Stimulated activated CD4-positive, alpha-beta T cell treated with anti-CD3 and anti-CD28 coated beads, Interleukin-12 subunit alpha, Interleukin-12 subunit beta, amount 100 ng/mL, for 24 hours (primary cell): ENCODE measurements at places on chromosomes 11 and 22.

- DNase-seq = no peak
These were observed 137.5 kb upstream of the SYT13 start for GRCh38 chr11:45423475-45424120.

GRCh38 chr11:121864660-121865059, 251.4 kb downstream of the BLID start:
- no peak for DNase-seq

- no peak for DNase-seq
These were observed 5.5 kb downstream of the C11orf24 start for GRCh38 chr11:68266121-68266891.

GRCh38 chr22:40855979-40856512, 393 bp downstream of the ST13 start:
- DNase-seq = peak; percentile 5

DNA sequence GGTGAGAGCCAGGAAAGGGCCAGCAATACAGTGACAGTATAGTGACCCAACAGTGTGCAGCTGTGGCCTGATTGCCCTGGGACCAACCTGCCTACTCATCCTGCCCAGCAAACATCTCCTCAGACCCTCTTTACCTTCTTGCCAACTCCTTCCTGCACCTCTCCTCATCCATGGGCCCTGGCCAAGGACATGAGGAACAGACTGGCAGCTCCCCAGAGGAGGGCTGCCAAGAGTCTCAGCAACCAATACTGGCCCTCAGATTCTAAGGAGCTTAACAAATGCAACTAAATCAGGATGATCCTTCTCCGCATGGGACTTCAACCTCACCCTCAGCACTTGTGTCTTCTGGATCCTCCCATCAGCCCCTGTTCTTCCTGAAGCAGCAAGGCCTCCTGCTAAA, 77.0 kb downstream of the RPL27A start:
- DNase-seq = no peak

DNA sequence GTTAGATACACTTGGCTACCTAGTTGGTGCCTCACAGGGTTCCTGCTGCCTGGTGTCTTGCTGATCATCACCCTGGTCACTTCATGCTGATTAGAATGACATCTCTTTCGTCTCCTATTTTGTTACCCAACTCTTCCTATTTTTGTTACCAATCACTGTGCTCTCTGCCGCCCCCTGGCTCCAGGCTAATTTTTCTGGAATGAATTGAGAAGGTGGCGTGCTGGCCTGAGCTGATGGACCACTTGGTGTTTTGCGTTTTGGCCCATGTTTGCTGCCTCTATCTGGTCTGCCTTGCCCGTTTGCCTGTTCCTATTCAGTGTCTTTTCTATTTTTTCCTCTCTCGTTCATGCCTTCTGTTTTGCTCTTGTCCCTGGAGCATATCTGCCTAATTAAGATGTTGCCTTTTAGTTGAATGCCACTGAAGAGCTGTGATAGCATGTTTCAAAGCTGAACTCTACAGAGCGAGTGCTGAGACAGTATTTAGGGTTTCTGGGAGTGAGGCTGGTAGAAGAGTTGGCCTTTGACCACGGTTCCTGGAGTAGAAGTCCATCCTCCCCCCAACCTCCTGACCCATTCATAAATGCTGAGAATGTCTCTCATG, 5.9 kb upstream of the ATF4 start:
- no peak for DNase-seq

DNA sequence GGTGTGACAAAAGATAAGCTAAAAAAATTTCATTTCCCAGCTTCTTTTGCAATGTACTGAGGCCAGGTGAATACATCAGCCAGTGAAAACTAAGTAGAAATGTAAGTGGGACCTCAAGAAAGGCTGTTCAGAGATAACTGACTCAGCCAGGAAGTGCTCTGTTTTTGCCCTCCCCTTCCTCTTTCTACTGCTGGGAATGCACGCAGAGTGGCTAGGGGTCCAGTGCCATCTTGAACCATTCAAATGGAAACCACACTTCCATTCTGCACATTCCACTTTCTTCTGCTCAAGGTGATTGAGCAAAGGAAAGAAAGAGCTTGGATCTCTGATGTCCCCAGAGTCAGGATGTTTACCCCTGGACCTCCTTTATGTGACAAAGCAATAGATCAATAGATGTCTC, 27.8 kb upstream of the LMO2 start:
- DNase-seq = no peak

DNA sequence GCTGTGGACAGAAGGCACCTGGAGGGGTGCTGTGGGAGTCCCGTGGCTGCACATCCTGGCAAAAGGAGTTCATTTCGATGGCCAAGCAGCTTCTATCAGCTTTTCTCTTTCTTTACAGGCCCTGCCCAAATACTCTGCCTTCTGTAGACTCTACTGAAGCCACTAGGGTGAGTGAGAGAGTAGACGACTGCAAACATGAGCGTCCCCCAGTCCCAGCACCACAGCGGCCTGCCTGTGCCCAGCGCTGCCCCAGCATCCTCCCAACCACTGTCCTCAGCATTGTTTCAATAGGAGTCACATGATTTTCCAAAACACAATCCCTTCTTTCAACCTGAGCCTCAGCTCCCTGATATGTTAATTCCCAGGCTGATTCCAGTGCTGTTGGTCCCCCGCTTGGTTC, 110.0 kb downstream of the KIRREL3 start:
- DNase-seq = no peak

- peak; percentile 45 for DNase-seq
These were observed 3.6 kb upstream of the OR2AT4 start for GRCh38 chr11:75100314-75100713.

DNA sequence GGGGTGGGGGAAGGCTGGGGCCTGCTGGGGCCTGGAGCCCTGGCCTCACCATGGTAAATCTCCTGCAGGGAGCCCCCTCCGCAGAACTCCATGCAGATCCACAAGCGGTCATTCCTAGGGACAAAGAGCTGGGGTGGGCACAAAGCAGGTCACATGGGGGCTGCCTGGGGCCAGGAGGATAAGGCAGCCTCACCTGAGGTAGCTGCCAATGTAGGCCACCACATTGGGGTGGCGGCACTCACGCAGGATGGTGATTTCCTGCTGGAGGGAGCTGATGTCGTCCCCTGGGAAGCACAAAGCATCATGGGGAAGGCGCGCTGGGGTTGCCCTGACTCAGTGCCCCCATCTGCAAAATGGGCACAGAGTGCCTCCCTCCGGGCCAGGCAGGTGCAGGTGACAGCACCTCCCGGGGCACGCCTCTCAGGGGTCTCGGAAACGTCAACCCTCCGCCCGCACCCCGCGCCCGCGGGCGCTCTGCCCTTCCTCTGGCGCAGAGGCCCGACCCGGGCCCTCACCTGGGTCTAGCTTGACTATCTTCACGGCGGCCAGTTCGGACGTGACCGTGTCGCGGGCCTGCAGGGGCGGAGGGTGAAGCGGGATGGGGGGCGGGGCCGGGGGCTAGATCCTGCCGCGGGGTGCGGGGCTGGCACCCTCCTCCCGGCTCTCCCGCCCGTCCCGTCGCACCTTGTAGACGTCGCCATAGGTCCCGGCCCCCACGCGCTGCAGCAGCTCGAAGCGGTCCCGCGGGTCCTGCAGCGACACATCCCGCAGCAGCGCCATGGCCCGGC, 450 bp downstream of the MAP4K2 start:
- no peak for DNase-seq

- no peak for DNase-seq
These were observed 2.9 kb upstream of the OR51V1 start for GRCh38 chr11:5203366-5203765.

DNA sequence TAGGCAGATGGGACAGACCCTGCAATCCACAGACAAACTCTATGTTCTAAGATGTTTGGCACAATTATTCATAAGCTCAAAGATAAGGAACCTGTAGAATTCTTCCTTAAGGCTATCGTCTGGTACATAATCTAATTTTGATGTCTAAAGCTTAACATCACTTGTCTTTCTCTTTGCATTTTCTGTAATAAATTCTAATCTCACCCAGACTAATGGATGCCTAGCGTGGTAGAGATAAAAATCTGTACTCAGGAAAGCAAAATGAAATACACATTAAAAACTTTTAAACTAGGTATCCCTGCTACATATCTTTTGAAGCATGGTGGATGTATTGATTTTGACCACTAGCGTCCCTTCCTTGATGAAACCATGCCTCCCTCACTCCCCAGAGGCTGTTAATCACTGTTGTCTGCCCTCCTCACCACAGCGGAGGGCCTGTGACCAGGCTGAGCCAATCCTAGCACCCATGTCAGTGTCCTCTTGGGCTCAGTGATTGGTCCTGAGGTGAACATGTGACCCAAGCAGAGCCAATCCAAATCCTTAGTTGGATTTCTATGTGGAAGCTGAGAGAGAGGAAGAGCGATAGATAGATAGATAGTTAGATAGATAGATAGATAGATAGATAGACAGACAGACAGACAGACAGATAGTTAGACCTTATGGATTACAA, 82.2 kb upstream of the GRK3 start:
- no peak for DNase-seq

DNA sequence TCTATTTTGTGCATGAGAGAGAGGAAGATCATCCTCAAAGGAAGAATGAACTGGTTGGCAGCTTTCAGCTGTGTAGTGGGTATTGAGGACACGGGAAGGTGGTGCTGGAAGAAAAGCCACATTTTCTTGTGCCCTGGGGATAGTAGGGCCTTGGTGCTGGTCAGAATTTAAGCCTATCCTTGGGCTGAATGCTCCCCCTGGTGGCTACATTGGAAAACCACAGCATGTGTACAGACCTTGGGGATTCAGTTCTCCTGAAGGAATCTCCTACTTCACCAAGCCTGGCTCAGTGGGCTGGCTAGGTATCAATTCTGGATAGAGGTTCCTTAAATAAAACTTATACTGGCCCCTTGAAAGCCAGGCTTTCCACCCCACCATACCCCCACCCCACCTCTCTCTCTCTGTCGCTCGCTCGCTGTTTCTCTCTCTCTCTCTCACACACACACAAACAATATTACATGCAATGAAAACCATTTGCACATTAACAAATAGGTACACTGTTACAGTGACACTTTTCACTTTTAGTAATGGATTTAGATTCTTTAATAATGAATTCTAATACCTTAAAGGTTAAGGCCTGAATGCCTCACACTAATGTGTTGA, 2.8 kb upstream of the OR51M1 start:
- DNase-seq = no peak
